ENCODE measurements at places on chromosomes 4 and X.

- DNase-seq: no peak
Measured at GRCh38 chr4:170091069-170091696, 1.4 kb upstream of the AADAT start.

GRCh38 chr4:39024311-39024865 is 7.8 kb downstream of the TMEM156 start:
- DNase-seq: no peak

- DNase-seq: no peak
Measured at GRCh38 chr4:136311774-136312173, 1220.5 kb downstream of the PCDH18 start.

DNA sequence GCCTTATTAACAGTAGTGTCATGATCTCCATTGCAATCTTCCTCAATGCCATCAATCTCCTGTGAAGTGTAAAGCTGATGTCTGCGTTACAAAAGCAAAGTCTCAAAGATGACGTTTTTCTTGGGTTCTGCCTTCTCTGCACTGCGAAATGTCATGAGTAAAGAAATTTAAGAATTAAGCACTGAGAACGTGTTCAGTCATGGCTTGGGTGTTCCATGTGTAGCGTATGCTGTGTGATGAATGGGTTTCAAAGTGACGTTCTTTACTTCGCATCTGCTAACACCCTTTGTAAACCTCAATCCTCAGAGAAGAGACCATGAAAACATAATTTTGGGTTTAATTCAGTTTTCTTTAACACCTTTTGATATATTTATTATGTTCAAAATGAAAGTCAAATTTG is 999 bp downstream of the NAP1L5 start:
- DNase-seq: no peak

DNA sequence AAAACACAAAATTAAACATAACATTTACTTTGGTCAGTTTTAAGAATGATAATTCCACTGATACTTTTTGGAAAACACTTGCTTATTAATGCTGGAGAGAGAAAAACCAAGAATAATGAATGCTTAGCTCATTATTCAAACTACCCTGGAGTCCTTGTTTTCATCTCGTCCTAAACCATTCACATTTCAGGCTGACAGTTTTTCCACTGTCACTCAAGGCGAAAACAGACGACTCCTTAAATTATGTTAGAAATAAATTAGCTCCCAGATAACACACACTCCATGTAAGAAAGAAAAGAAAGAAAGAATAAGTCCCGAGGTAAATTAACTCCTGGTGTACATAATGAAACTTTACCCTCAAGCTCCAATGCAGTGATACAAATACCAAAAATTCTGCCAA is 33.5 kb downstream of the TLR10 start:
- DNase-seq: no peak
